Ovary (tissue), 10 donors: ENCODE measurements at places on chromosomes 5 and 9. TPM values are rescaled to one million over a fixed set of nuclear protein-coding genes. Genes with fewer than 3 reads are reported as not detected.

The PTPRD gene
- 21.7 TPM for polyA plus RNA-seq

The ENHO gene
- polyA plus RNA-seq = 0.87 TPM

The USP20 gene
- polyA plus RNA-seq = 29.7 TPM

The FOXD4L3 gene
- polyA plus RNA-seq = not detected

The ZBED3 gene
- polyA plus RNA-seq = 23.9 TPM

The ACSL6 gene
- 0.17 TPM for polyA plus RNA-seq

The RNF180 gene
- 5.2 TPM for polyA plus RNA-seq

The PCDHGC4 gene
- 0.32 TPM for polyA plus RNA-seq

The FBN2 gene
- 3.5 TPM for polyA plus RNA-seq

The GRXCR2 gene
- polyA plus RNA-seq = not detected

The ASS1 gene
- polyA plus RNA-seq = 87.0 TPM

DNA sequence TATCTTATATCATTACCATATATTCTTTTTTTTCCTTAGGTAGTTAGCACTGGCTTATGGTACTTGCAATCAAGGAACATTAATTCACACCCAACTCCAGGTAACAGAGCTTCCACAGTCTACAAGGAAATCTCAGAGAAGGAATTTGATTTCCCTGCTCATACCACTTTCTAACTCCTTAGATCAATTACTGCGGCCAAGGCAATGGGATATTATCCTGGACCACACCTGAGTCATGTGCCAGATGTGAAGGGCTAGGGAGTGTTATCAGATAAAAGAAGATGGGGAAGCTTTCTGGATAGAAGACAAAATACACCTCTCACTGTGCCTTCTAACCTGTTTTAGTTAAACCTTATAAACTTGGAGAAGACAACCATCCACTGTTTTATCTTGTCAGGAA is 181.2 kb downstream of the CCDC192 start:
- DNase-seq = no peak

- peak; percentile 18 for DNase-seq
Observed at GRCh38 chr9:136824496-136825225, 16.9 kb downstream of the RABL6 start.

DNA sequence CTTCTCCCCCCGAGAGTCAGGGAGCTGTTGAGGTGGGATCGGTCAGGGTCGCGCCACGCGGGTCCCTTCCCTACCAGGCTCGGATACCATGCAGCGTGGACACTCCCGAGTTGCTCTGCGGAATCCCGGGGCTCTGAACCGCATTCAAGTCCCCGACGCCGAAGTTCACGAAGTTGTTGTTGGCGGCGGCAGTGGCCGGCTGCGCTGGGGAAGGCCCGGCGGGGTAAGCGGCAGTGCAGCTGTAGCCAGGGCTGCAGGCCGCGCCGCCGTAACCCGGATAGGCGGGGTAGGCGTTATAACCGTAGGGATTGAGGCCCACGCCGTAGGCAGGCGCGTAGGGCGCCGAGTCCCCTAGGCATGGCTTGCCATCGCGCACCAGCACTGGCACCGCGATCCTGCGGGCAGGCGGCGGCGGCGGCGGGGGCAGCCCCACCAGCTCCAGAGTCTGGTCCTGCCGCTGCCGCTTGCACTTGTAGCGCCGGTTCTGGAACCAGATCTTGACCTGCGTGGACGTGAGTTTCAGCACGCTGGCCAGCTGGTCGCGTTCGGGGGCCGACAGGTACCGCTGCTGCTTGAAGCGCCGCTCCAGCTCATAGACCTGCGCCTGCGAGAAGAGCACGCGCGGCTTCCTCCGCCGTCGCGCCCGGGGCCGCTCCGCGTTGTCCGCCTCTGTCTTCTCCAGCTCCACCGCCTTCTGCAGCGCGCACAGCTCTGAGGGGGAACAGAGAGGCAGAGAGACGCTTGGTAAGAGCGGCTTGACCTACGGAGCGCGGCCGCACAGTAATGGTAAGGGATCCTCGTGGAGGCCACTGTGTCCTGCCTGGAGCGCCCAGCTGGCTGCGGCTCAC is 2.3 kb downstream of the NKX2-5 start:
- DNase-seq = no peak

DNA sequence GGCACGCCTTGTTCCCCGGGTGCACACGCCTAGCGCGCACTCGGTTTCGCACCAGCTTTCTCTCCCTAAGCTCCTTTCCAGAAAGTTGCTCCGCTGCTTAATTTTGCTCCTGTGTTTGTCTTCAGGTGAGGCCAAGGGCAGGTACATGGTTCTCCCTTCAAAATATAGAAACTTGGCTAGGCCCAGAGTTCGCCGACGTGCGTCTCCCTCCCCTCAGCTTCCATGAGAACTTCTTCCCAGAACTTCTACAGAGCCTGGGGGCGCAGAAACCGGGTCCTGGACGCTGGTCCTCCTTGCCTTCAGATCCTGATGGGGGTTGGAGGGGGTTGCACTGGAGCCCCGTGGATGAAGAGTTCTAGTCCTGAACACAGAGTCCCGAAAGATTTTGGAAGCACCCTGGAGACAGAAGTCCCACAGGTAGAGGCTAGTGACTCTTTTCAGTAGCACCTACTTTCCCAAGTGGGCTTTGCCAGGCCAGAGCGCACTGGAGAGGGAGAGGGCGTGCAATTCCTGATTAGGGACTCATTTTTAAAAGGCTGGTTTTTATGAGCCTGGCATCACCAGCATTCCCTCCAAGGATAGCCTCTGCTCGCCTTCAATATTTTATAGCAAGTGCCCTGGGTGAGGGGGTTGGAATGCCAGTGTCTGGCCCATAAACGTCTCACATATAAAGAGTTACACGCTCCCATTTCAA is 128.4 kb downstream of the TMEM174 start:
- no peak for DNase-seq

DNA sequence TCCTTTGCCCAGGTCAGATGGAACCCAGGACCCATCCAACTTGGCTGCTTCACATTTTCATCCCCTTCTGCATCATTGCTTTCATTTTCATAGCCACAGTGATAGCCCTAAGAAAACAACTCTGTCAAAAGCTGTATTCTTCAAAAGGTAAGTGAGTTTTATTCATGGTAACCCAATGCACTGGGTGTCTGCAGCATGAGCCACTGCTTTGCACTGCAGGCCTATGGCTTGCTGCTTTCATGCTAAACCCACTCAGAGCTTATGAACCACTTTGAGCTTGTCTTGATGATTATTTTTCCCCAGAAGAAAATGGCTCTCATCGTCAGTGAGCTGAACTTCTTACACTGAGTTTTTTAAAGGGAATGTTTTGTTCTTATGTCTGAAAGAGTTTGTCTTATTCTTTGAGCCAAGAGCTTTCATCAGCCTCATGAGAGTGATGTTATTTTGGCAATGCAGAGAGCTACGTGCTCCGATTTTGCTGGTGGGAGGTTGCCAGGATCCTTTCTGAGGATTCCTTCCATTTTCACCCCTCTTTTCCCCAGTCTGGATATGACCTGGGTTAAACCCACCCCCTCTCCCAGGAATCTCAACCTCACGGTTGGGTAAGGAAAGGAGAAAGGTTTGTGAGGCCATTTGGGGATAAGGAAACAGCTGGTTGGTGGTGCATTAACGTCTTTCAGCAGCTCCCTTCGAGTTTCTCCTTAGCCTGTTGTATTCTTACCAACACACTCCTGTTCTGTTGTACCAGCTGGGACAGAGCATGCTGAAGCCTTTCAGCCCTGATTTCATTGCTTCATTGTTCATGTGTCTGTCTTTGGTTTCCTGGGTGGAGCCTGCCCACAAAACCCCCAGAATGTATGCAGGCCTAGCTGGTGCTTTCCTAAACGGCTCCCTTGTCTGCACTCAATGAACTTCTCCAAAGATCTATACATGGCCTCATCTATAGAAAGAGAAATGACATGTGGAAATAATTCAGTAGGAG is 47.6 kb downstream of the PDCD1LG2 start:
- DNase-seq = no peak

DNA sequence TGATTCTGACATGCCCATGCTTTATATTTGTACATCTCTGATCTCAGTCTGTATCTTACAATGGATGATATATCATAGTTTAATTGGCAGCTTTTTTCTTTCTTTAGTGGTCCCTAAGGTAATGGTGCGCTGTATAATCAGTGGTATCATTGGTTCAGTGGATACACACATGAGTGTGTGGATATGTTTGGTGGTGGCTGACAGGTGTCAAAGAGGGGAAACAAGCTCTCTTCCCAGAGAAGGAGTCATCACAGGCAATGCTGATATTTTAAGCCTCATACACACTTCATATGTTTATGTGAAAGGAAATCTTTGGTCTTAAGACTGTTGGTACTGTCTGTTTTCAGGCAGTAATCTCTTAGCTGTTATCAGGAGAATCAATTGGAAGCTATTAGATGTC is 52.1 kb upstream of the KIAA1958 start:
- no peak for DNase-seq

- no peak for DNase-seq
Observed at GRCh38 chr9:136308702-136309053, 4.8 kb upstream of the CCDC187 start.

GRCh38 chr9:34372467-34373011 is 4.2 kb downstream of the MYORG start:
- no peak for DNase-seq

GRCh38 chr5:10289991-10290390 is 17.7 kb downstream of the CMBL start:
- no peak for DNase-seq

DNA sequence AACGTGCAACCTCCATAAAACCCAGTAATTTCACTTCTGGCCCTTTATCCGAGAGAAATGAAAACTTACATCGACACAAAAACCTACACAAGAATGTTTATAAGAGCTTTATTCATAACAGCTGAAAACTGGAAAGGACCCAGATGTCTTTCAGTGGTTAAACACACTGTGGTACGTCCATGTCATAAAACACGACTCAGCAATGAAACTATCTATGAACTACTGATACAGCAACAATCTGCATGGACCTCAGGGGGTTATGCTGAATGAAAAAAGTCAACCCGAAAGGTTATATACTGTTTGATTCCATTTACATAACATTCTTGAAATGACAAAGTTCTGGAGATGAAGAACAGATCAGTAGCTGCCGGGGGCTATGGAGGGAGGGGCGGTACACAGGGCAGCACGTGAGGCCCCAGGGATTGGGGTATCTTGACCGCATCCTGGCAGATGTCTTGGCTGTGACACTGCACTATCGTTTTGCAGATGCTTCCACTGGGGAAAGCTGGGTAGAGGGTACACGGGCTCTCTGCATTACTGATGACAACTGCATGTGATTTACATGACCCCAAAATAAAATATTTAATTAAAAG is 4.1 kb downstream of the CCDC127 start:
- no peak for DNase-seq

DNA sequence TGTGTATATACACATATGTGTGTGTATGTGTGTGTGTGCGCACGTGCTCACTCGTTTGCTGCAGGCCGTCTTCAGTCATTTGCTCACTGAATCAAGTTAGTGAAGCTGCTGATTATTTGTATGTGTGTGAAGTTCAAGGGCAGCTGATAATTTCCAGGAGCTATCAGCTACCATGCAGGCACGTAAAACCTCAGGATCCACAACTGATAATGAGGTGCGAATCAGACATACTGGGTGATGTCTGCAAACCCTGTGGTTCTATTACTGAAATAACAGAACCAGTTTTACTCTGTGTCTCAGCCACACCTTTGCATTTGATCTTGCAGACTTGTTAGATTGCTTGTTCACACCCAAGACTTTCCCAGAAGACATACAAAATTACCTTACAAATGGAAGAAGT is 257.6 kb downstream of the TAF11L14 start:
- no peak for DNase-seq
